ENCODE measurements at places on chromosomes 7 and 10.

- no peak for DNase-seq
Measured at GRCh38 chr7:25624833-25625232, 396.5 kb upstream of the NPVF start.

DNA sequence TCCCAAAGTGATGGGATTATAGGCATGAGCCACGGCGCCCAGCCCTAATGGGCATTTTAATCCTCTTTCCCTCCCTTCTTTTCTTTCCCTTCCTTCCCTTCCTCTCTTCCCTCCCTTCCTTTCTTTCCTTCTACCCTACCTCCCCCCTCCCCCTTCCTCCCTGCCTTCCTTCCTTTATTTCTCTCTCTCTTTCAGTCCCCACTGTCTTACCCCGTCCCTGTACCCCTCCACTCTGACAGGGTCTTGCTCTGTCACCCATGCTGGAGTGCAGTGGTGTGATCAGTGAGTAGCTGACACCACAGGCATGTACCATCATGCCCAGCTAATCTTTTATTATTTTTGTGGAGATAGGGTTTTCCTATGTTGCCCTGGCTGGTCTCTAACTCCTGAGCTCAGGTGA lies 24.2 kb downstream of the LCOR start:
- DNase-seq: no peak

DNA sequence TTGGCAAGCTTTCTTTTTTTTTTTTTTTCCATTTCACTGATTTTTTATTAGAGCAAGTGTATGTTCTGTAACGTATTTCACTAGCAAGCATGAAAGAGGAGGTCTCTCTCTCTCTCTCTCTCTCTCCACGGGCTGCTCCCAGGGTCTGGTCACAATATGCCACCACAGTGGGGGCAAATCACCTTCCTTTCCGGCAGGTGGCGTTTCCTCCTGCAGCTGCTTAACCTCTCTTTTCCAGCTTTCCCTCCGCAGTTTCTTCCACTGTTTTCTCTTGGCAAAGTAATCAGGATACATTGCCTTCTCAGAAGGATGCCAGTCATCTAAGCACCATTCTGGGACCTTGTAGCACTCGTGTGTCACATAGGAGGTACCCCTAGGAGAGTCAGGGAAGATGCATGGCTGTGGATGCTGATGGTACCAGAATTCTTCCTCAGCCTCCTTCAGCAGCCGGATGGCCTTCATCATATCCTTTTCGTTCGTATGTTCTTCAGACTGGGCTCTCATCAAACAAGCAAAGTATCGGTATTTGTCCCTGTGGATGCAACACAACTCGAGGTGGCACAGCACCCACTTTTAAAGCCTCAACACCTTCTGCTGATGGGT lies 197.3 kb upstream of the PODXL start:
- no peak for DNase-seq

- DNase-seq: no peak
Measured at GRCh38 chr7:100946766-100947365, 2.5 kb upstream of the MUC3A start.

GRCh38 chr7:121519548-121520521 lies 123.7 kb upstream of the FAM3C start:
- no peak for DNase-seq

DNA sequence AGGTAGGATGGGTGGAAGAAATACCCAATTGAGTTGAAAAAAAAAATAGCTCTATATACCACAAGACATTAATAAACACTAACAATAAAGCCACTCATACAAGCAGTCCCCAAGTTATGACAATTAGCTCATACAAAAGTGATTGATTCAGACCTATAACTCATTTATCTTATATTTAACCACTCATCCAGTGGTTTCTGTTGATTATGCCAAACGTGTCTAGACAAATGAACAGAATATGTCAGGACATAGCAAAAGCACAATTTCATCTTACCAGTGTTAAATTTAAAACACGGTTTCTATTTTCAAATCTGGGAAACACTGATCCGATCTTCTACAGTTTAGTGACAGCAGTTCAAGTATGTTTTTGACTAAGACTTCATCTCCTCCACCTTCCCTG lies 17.0 kb downstream of the ABI1 start:
- DNase-seq: no peak

DNA sequence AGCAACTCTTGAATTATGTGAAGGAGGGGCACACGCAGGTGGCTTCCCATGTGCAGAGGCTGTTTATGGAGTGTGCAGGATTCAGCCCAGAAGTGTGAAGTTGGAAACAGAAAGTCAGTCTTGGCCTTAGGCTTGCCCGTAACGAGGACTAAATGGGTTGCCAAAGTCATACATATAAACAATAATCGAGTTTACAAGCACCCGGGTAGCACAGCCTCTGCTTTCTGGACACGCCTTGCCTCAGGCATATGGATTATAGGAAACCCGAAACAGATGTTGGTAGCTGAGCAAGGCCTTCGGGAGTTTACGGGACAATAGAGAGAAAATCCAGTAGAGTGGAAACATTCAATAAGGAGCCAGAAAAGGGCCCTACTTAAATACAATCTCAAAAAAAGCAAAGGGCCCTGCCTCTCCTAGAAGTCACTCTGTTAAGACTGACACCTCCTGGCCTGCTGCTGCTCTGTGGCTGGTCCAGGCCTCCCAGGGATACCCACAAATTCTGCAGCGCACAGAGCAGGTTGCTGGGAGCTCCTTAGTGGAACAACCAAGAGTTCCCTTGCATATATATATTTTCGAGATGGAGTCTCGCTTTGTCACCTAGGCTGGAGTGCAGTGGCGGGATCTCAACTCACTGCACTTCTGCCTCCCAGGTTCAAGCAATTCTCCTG lies 48.5 kb downstream of the SMKR1 start:
- no peak for DNase-seq

DNA sequence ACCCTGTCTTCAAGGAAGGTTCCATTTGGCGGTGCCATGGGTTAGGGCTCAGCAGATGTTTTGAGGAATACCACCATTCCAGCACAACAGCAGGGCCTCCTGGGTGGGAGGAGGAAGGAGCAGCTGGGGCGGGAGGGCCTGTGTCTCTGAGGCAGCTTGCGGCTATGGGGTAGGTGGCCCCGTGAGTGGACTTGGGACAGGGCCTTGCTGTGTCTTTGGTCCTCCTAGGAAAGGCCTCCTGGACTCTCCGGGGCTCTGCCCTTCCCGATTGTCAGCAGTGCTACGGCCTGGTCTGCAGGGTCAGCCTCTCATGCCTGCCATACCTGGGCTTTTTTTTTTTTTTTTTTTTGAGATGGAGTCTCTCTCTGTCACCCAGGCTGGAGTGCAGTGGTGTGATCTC lies 96.7 kb downstream of the PAXIP1 start:
- no peak for DNase-seq
